Right lobe of liver (tissue), 6 donors: ENCODE measurements at places on chromosomes 7 and 10. TPM values are rescaled to one million over a fixed set of nuclear protein-coding genes. Genes with fewer than 3 reads are reported as not detected.
A peak's percentile ranks its signal among the peaks of the same experiment; 100 is the strongest.

- no peaks in the 10 kb centered on the region for H3K27me3 ChIP-seq
- no peak overlapping the region for H3K27ac ChIP-seq
- H3K36me3 ChIP-seq: no peaks in the 10 kb centered on the region
- no peak for DNase-seq
These were observed 257.8 kb upstream of the GNAI1 start for GRCh38 chr7:79876848-79877252.

Gene LIPK
- total RNA-seq: not detected

Gene STARD3NL
- 14.1 TPM for total RNA-seq

DNA sequence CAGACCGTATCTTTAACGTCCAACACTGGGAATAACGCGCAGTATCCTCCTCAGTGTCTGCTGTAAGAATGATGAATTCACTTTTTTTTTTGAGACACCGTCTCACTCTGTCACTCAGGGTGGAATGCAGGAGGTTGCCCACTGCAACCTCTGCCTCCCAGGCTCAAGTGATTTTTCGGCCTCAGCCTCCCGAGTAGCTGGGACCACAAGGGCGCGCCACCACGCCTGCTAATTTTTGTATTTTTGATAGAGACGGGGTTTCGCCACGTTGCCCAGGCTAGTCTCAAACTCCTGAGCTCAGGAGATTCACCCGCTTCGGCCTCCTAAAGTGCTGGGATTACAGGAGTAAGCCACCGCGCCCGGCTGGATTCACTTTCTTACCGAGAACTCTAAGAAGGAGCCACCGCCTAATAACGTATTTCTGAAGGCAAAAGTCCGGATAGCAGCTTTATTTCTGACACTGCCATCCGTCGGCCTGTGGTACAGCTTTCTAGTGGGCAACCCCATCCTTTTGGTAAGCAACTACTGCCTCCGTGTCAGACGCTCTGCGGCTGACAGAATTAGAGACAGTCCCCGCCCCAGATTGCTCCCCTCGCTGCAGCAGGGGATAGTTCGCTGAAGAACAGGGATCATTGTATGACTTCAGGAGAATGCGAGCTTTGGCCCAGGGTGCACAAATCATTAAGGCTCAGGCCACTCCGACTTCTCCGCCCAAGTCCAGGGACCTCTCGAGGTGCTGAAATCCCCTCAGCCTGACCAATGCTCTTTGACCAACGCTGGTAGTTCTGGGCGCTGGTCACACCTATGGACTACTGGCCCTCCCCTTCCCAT, 662 bp downstream of the POLR3A start:
- peaks cover 12% of the 10 kb centered on the region for H3K36me3 ChIP-seq
- peaks cover 8% of the 10 kb centered on the region for H3K4me1 ChIP-seq
- H3K27ac ChIP-seq: peak overlapping the region; percentile 42
- H3K27me3 ChIP-seq: no peaks in the 10 kb centered on the region
- peak overlapping the region; percentile 96 for H3K4me3 ChIP-seq
- peak; percentile 56 for DNase-seq

- no peak overlapping the region for H3K27ac ChIP-seq
- no peak overlapping the region for H3K4me3 ChIP-seq
- H3K4me1 ChIP-seq: no peaks in the 10 kb centered on the region
- no peak for DNase-seq
- H3K36me3 ChIP-seq: no peaks in the 10 kb centered on the region
These were observed 50.6 kb upstream of the IL6 start for GRCh38 chr7:22676385-22676784.
